NCI-H524 (cell line): ENCODE measurements at places on chromosomes 6 and 20.

DNA sequence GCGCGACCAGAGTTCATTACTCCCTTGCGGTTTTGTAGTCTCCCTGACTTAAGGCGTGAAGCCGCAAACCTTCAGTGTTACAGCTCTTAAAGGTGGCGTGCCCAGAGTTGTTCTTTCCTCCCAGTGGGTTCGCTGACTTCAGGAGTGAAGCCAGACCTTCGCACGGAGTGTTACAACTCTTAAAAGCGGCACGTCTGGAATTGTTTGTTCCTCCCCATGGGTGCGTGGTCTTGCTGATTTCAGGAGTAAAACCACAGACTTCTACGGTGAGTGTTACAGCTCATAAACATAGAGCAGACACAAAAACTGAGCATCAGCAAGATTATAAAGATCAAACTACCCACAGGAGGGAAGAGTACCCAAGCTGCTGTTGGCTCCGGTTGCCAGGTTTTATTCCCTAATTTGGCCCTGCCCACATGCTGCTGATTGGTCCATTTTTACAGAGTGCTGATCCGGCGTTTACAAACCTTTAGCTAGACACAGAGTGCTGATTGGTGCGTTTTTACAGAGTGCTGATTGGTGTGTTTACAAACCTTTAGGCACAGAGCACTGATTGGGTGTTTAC, 10.4 kb downstream of the TMEM14C start:
- DNase-seq, result no peak

GRCh38 chr6:129100164-129100563, 217.2 kb downstream of the LAMA2 start:
- DNase-seq, result no peak

GRCh38 chr6:142728910-142729481, 216.0 kb downstream of the HIVEP2 start:
- DNase-seq, result no peak

- no peak for DNase-seq
Observed at GRCh38 chr6:144730088-144730645, 445.0 kb downstream of the UTRN start.

GRCh38 chr6:12815884-12816600, 99.5 kb downstream of the PHACTR1 start:
- DNase-seq, result no peak

DNA sequence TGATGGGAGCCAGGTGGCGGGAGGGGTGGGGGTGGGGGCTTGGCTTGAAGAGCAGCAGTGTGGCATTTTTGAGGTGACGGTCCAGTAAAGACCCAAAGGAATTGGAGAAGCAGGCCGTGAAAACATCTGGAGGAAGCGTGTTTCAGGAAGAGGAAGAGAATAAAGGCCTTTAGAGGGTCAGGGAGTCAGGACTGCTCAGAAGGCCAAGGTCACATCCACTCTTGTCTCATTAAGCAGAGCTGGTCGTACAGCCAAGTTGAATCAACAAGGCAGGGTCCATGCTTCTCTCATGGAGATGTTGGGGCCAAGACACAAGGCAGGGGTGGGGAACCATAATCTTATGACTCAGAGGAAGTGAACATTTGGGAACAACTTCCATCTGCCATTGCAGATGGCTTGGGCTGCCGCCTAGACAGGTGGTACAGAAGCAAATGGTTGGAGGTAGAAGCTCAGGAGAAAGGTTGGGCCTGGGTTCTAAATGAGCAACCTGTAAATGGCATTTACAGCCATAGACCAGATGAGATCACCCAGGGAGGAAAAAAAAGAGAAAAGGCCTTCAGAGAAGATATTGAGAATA, 179.6 kb downstream of the TTLL2 start:
- peak; percentile 77 for DNase-seq

DNA sequence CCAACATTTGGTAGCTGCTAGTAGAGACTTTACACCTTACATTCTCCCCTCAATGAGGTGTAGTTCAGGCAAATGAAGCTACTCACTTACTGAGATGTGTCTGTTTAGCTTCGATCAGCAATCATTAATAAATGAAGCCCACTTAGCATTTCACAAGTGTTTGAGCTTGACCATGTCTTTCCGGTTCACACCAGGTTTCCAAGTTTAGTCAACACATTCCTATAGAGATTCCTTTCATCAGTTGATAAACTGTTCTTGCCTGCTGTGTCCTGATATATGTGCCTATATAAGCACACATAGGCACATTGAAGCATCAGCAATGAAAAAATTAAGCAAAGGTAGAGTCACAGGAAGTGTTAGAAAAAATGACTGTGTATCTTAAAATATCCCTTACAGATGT, 150.0 kb downstream of the BTBD3 start:
- no peak for DNase-seq

- DNase-seq, result peak; percentile 26
Observed at GRCh38 chr20:2602046-2602735, 50.2 kb upstream of the NOP56 start.

DNA sequence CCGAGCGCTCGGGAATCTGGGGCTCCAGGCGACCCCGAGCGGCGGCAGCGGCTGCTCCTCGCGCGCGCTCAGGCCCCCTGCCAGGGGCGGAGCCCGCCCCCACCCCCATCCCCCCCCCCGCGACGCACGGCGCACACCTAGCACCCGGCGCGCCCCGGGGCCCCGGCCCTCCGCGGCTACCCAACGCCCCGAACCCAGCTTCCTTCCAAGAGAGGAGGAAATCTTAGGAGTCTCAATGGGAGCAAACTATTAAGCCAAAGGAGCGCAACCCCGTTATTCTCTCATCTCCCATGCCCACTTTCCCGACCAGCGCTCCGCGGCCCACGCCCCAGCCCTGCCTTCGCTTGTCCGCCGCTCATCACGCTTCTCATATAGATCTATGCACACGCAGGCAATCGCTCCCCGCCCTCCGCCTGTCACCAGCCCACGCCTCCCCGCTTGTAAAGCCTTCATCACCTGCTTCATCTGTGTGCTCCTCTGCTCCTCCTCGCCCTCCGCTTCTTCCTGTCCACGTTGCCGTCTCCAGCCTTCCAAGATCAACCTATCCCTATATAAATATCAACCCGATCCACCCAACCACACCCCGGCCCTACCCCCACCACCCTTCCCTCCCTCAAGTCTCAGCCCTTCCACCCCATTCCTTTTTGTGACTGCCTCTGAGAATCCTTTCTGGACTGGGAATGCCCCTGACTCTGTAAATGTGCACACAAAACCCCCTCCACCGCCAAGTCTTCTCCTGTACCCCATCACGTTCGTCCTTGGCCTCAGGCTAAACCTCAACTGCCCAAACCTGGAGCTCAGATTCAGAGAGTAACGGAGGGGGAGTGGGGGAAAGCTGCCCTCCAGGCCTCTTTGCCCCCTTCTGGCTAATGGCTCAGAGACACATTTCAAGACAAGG, at the start of gene DLK2:
TSS of gene DLK2 (minus strand) at position 18 of the 898 bp plus-strand sequence. CDS start 723 bp downstream, outside the sequence.
- peak; percentile 17 for DNase-seq

- no peak for DNase-seq
Observed at GRCh38 chr6:19754686-19755085, 82.5 kb upstream of the ID4 start.

DNA sequence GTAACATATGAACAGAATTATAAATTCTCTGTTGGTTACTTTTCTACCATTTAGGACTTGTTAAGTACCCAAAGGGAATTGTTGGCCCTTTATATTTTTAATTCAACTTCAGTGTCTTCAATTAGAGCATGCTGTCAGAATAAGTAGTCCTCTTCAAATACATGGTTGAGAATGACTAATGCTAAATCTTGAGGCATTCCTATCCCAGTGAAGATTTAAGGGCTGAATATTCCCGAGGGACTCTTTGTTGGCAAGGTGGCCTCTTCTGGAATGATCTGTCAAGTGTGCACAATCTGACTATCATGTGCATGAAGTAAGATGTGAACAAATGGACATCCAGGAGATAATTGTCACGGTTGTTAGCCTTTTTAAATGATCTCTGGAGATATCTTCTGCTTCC, 421.7 kb downstream of the BMP2 start:
- DNase-seq, result no peak

GRCh38 chr20:24816431-24816830, 132.6 kb upstream of the CST7 start:
- DNase-seq, result no peak

GRCh38 chr20:1932971-1933370, 37.8 kb downstream of the SIRPA start:
- no peak for DNase-seq

DNA sequence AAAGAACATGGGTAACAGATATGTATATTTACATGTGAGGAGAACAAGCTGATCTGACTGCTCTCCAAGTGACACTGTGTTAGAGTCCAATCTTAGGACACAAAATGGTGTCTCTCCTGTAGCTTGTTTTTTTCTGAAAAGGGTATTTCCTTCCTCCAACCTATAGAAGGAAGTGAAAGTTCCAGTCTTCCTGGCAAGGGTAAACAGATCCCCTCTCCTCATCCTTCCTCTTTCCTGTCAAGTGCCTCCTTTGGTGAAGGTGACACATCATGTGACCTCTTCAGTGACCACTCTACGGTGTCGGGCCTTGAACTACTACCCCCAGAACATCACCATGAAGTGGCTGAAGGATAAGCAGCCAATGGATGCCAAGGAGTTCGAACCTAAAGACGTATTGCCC, 5.2 kb downstream of the HFE start:
- DNase-seq, result no peak

GRCh38 chr20:23129266-23129665, 43.1 kb upstream of the CD93 start:
- no peak for DNase-seq
